Fibroblast of villous mesenchyme (primary cell): ENCODE measurements at places on chromosomes 3 and 15. TPM values are rescaled to one million over a fixed set of nuclear protein-coding genes. Genes with fewer than 3 reads are reported as not detected.

GFM1 gene
- total RNA-seq: 41.9 and 55.7 TPM in 2 replicates

DNA sequence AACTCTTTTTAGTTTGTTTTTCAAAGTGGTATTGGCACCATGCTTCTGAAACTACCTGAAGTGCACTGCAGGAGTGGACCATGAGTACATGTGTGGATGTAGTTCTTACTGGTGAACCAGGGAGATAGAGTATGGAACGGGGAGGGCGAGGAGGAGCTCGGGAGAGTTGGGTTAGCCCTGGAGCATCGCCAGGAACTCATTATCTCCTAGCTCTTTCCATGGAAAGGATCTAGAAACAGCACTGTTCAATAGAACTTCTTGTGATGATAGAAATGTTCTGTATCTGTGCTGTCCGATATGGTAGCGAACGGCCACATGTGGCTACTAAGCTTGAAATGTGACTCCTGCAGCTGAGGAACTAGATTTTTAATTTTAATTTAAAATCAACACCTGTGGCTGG lies 47.3 kb downstream of the VGLL4 start:
- DNase-seq: no peak

- peak; percentile 89 for DNase-seq
Measured at GRCh38 chr3:14289590-14290461, 111.2 kb downstream of the LSM3 start.

CYP11A1 gene
- total RNA-seq: 0.64 and 0.86 TPM in 2 replicates

TUSC7 gene
- not detected in 2 replicates for total RNA-seq

GRCh38 chr15:79680720-79681119 lies 216.1 kb downstream of the MTHFS start:
- peak; percentile 84 for DNase-seq

ZPLD1 gene
- total RNA-seq: 0.43 and 1.3 TPM in 2 replicates

- no peak for DNase-seq
Measured at GRCh38 chr3:174253196-174253823, 605.8 kb upstream of the NAALADL2 start.

DNA sequence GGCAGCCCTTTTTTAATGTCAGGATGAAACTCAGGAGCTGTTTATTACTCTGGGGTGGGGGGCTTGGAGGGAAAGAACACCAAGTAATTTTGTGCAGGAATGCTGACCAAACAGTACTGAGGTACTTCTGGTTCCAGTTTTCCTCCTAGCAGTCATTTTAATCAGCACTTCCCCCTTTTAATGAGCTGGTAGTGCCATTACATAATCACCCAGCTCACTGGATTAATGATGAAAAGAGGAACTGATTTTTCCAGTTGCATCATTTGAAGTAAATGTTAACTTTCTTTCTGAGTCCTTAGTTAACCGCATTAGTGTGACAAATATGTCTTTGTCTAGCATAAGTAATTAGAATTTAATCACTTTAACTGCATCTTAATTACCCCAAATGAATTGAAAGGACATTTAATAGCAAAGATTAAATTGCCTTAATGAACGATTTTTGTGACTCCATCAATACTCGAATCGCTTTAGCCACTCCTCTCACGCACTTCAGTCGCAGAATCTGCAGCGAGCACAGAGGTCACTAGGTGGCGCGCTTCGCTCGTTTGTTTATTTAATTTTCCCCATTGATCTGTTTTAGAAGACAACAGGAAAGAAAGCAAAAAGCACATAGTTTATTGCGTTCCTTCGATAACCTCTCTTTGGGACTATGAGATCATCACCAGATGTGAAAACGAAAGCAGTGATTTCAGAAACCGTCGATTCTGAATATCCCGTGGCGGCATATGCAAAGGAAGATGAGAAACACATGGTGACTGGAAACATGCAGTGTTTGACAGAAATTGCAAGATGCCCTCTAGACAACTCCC lies 9.8 kb downstream of the ONECUT1 start:
- DNase-seq: peak; percentile 52

- DNase-seq: no peak
Measured at GRCh38 chr3:58135712-58136543, 74.8 kb downstream of the DNASE1L3 start.

DNA sequence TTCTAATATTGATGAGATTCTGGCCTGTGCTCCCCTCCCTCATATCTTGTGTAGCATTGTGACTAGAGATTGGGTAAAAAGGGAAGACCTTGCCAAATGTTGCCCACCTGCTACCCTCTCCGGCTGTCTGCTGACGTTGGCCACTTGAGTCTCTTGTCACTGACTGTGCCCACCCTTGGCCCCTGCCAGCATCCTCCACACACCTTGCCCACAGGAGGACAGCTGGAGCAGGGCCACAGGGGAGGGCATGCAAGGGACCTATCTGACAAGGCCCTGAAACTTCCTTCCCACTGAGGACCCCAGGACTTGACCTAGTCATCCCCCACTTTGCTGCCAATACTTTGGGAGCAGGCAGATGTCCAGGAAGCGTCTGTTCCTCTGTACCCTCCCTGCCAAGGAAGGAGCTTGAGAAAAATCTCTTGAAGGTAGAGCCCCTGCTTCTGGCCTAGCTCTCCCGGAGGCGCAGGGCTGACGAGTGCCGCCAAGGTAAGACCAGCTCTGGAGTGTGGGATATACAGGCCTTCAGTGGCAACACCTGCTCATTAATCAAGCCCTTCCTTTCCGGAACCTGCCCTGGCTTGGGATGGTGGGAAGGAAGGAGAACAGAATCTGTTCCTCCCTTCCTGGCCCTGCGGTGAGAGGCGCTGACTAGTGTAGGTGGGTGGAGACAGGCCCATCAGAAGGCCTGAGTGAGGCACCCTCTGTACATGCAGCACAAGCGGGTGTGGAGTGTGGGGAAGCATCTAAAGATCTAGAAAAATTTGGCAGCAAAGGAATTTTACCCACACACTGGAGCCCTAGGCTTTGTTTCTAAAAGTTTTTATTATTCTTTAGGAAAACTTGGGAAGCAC lies 4.9 kb upstream of the PAK6 start:
- no peak for DNase-seq

GRCh38 chr3:71389911-71390573 lies 193.5 kb downstream of the FOXP1 start:
- DNase-seq: no peak

DNA sequence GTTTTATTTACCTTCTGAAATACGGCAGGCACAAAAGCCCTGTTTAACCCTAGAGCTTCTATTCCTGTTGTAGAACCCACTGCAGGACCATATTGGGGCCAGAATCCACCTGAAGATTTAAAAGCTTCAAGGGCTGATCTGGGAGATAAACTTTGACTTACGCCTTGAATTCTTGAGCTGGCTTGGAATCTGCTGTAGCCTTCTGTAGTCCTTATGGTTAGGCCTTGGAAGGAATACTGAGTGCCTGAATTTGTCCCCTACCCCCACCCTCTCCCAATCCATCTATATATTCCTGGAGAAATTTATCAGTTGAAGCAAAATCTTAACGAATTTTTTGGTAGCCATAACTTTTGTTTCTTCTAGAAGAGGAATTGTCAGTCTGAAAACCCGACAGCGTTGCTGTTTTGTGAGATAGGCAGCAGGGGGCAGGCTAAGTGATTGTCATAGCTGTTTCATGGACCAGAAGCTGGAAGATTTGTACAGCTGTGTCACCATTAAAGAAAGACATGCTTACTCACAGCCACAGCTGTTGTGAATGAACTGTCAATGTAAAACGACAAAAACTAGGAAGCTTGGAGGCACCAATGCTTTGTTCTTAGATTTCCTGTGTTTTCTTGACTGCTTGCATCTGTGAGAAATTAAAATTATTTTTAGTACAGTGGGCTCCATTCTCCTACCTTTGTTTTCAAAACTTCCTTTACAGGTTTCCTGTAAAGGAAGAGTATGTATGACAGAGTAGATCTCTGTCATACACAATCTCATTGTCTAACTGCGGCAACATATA lies 12.8 kb downstream of the LXN start:
- DNase-seq: peak; percentile 79

GRCh38 chr3:29679944-29680343 lies 399.1 kb downstream of the RBMS3 start:
- DNase-seq: no peak

SLC6A1 gene
- total RNA-seq: not detected in 2 replicates

DNA sequence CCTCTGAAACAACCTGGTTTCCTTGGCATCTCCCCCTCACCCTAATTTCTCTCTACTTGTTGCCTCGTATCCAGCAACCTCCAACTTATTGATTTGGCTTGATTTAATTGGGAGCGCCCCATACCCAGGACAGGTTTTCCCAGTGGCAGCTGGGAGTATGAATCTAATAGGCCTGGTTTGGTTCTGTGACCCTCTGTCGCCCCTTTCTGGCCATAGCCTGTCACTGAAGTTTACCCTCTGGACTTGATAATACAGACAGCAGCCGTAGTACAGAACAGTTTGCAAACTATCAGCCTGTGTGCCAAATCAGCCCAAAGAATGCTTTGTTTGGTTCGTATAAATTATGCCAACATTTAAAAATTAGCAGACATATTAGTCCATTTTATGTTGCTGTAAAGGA lies 525.1 kb upstream of the GOLIM4 start:
- peak; percentile 4 for DNase-seq

DNA sequence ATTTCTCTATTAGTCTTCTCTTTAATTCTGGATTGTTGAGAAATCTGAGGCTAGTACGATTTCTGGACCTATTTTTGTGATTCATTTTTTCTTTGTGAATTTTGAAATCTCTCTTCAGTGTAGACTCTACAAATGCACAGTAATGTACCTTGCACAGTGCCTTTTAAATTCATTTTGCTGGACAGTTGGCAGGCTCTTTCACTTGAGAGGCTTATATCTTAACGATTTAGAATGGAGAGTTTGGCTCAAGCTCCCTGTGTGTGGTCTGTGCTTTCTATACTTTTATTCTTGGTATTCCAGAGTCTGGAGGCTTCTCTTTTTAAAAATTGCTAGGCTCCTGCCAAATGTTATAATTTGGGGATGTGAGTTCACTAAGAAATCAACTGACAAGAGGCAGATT lies 8.8 kb downstream of the CRYBG3 start:
- no peak for DNase-seq

- DNase-seq: no peak
Measured at GRCh38 chr15:63417721-63418120, 36.1 kb upstream of the CA12 start.

- DNase-seq: no peak
Measured at GRCh38 chr3:99681512-99681911, 43.1 kb downstream of the COL8A1 start.

DNA sequence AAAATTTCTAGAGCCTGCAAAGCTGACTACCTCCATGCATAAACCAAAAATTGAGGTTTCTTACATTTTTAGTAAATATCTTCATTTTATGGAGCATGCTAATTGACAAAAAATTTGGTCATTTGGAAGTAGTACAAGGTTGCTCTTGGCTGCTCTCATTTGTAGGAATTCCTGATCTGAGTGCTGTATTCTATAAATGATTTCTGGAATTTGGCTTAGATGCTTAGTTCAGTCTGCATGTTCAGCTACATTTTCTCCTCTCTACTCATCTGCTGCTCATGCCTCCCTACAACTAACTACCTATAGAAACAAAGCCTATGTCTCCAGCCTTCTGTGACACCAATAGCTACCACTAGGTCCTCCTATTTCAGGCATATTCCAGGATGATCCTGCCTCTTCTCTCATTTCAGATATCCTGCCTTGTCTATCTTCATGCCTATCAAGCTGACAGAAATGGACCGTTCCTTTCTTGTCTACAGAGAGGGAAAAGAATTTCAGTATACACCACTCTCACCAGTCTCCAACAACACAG lies 901.1 kb downstream of the TBL1XR1 start:
- DNase-seq: no peak

DNA sequence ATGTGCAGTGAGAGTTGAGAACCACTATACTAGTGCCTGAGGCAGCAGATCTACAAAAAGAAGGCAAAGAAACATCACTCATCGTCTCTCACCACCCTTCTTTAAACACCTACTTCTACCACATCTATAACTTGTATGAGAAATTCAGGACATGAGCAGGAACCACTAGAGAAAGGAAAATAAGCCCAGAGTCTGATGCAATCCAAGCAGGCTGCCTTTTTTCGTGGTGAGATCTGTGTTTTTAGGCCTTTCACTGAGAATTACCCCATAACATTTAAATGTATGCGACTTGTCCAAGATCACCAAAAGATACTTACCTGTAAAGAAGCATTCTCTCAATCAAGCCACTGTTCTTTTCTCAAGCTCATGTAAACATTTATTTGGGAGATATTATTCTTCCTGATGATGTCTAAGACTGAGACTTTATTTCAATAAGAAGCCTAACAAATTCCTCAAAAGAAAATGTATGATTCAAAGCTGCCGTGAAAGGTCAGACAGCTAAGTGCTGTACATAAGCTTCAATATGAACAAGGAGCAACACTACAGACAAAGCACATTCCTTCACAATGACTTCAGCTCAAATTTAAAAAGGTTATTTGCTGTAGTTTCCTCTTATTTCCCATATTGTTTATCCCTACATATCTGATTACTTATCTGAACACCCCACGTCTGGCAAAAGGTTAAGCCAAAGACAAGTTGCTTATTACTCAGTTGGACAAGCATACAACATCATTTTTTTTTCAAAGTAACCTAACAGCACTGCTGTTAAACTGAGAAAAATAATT lies 16.5 kb downstream of the SPICE1 start:
- peak; percentile 63 for DNase-seq

CPLX3 gene
- total RNA-seq: not detected in 2 replicates

DNA sequence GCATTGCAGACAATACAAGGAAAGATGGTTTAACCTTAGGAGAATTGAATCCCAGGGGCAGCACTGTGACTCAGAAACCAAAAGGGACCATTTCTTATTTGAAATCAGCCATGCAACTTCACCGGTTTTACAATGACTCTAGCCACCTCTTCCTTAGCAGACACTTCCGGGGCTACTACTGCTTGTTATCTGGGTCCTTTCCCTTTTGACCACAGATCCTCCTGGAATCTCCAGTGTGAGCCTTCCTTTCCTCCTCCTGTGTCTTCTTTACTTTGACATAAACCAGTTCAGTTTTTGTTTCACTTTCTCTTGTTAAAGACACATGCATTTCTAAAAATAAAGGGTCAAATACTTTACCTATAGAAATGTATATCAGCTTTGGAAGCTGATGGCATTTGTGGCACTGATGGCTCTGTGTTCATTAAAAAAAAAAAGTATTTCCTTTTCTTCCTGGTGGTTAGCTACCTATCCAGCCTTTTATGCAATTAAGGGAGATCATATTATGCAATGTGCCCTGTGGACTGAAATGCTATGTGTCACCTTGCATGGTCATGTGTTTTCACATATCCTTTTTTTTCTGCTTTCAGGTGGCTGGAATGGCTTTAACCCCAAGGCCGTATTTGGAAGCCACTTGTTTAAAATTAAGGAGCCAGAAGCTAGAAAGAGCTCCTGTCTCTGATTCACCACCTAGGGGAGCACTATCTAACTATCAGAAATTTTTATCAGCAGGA lies 296.2 kb downstream of the CHL1 start:
- no peak for DNase-seq

DNA sequence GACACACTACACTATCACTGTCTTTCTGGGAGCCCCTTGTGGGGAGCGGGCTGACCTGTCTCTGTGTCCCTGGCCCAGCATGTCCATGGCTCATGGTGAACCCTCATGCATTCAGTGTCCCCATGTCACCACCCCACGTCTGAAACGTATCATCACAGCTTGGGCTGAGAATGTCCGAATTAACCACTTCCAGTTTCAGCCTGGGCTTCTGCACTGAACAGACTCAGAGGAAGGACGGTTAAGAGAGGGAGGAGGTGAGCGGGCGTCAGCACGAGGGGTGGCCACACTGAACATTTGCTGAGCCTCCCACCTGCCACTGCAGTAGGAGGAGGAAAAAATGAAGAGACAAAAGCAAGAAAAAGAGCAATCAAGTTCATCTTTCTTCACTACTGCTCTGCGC lies 30.5 kb downstream of the ATP2B2 start:
- no peak for DNase-seq
